ENCODE measurements at places on chromosomes 3 and 15. TPM values are rescaled to one million over a fixed set of nuclear protein-coding genes. Genes with fewer than 3 reads are reported as not detected.

Gene DAZL
- not detected for total RNA-seq

Gene GLDN
- 0.59 TPM for total RNA-seq

- no peaks in the 10 kb centered on the region for H3K27me3 ChIP-seq
- no peak overlapping the region for H3K4me3 ChIP-seq
- peaks cover 9% of the 10 kb centered on the region for H3K4me1 ChIP-seq
- DNase-seq: no peak
- H3K36me3 ChIP-seq: no peaks in the 10 kb centered on the region
Observed at GRCh38 chr3:141266797-141267555, 35.4 kb downstream of the PXYLP1 start.

DNA sequence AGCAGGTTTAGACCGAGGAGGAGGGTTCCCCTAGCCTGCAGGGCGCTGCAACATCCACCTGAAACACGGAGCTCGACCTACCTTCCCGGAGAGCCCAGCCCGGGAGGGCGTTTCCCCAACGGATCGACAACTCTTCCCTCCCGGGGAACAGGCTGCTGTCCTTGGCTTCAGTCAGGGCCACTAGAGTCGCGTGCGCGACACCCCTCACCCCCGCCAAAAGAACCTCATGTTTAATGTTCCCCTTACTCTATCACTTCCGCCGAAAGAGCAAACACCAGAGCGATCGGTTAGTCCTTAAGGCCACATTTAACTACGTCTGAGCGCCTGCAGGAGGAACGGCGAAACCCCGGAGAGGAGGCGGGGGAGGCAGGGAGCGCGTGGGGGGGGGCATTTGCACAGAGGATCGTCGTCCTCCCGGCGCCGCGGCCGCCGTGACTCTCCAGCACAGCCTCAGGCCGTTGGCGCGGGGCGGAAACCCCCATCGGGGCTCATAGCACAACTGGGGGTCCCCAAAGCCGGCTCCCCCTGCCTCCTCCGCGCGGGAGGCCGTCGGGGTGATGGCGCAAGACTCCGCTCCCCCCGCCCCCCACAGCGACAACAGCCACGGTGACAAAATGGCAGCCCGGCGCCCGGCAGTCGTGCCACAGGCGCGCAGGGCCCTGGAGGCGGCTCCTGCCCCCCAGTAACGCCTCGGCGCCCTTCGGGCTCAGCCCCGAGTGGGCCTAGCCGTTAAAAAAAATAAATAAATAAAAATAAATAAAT lies 3.2 kb downstream of the ANP32A start:
- H3K4me1 ChIP-seq: peaks cover 34% of the 10 kb centered on the region
- DNase-seq: peak; percentile 93
- H3K36me3 ChIP-seq: no peaks in the 10 kb centered on the region
- H3K4me3 ChIP-seq: peak overlapping the region; percentile 93
- no peaks in the 10 kb centered on the region for H3K27me3 ChIP-seq
- H3K27ac ChIP-seq: peak overlapping the region; percentile 89

DNA sequence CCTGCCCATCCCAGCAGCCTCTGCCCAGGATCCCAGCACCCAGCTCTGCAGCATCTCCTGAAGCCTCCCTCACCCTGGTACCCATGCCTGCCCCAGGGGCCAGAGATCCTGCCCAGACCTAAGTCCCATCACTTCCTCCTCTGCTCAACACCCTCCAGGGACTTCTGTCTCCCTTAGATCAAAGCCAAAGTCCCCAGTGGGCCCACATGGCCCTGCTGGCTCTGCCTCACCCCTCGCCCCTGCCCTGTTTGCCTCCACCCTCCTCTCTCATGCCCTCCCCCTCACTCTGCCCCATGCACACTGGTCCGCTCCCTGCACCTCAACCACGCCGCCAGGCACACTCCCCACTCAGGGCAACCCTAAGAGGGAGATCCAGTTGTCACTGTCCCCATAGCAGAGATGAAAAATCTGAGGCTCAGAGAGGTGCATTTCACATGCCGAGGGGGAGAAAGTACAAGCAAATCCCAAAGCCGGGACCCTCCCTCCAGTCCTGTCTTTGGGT lies 146.5 kb downstream of the NUP210 start:
- peaks cover 27% of the 10 kb centered on the region for H3K27me3 ChIP-seq
- no peak overlapping the region for H3K4me3 ChIP-seq
- H3K27ac ChIP-seq: no peak overlapping the region
- peak; percentile 65 for DNase-seq

DNA sequence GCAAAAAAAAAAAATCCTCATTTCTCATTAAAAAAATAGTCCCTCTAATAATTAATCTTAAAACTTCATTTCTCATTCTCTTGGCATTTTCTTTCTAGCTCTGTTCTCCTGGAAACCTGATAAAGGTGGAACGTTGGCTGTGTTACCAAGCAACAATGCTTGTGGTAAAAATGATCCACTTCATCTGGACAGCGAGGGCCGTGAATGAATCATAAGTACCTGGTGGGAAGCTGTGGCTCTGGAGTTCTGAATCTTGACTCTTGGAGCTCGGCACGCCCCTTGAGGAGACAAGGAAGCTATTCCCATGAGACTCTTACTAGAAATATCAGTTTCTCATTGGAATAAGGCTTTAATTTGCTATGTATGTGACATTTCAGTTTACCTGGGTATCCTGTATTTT lies 32.5 kb downstream of the BCL2L10 start:
- H3K27me3 ChIP-seq: no peaks in the 10 kb centered on the region
- no peak overlapping the region for H3K4me3 ChIP-seq
- no peak overlapping the region for H3K27ac ChIP-seq
- peaks cover 15% of the 10 kb centered on the region for H3K4me1 ChIP-seq
- no peak for DNase-seq

DNA sequence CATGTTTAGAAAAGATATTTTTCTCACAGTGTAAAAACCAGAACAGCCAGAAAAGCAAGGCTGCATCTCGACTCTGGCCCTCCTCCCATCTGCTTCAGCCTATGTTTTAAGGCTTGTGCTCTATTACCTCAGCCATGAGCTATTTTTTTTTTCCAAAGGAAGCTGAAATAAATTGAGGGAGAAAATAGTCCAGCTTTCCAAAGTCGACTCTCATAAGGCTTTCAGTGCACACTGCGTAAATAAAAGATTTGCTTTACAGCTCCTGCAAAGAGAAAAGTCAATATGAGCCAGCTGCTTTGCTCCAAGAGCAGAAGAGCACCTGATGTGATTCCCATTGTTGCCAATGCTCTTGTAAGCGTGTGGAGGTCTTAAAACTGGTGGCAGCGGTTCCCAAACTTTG lies 26.7 kb downstream of the SCG3 start:
- no peak overlapping the region for H3K27ac ChIP-seq
- H3K36me3 ChIP-seq: no peaks in the 10 kb centered on the region
- no peak overlapping the region for H3K4me3 ChIP-seq
- no peak for DNase-seq

- peak; percentile 57 for DNase-seq
- H3K4me3 ChIP-seq: no peak overlapping the region
- no peak overlapping the region for H3K27ac ChIP-seq
- no peaks in the 10 kb centered on the region for H3K36me3 ChIP-seq
- no peaks in the 10 kb centered on the region for H3K27me3 ChIP-seq
Observed at GRCh38 chr15:92095693-92096092, 242.2 kb downstream of the SLCO3A1 start.

GRCh38 chr15:34650177-34650576 lies 66.7 kb upstream of the GOLGA8B start:
- no peak overlapping the region for H3K4me3 ChIP-seq
- H3K27me3 ChIP-seq: no peaks in the 10 kb centered on the region
- H3K36me3 ChIP-seq: no peaks in the 10 kb centered on the region
- DNase-seq: peak; percentile 23
- H3K27ac ChIP-seq: peak overlapping the region; percentile 8

GRCh38 chr15:71780115-71780976 lies 30.0 kb upstream of the NR2E3 start:
- peaks cover 23% of the 10 kb centered on the region for H3K4me1 ChIP-seq
- peak overlapping the region; percentile 61 for H3K4me3 ChIP-seq
- H3K27me3 ChIP-seq: no peaks in the 10 kb centered on the region
- no peaks in the 10 kb centered on the region for H3K36me3 ChIP-seq
- H3K27ac ChIP-seq: peak overlapping the region; percentile 70
- DNase-seq: peak; percentile 88

DNA sequence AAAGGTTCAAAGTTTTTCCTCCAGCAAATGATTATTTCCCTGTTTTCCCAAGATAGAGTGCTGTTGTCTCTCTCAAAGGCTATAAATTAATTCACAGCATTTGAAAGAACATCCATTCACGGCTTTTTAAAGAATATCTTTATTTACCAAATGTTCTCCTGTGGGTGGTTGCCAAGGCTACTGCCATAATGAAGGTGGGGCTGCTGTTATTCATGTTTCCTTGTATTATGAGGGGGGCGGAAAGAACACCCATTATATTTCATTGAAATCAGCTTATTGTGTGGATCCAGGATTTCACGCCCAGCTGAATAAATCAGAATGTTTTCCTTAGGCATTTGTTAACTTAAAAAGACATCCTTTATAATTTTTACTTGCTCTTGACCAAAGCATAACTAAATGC lies 10.1 kb downstream of the SRP14 start:
- H3K4me3 ChIP-seq: no peak overlapping the region
- no peaks in the 10 kb centered on the region for H3K27me3 ChIP-seq
- no peak for DNase-seq
- no peaks in the 10 kb centered on the region for H3K4me1 ChIP-seq
- H3K27ac ChIP-seq: no peak overlapping the region

- no peak overlapping the region for H3K27ac ChIP-seq
- DNase-seq: peak; percentile 3
- H3K36me3 ChIP-seq: no peaks in the 10 kb centered on the region
- H3K4me1 ChIP-seq: peaks cover 3% of the 10 kb centered on the region
Observed at GRCh38 chr15:57012556-57012955, 94.1 kb downstream of the TCF12 start.
